ENCODE measurements at places on chromosomes 2 and 18.

GRCh38 chr2:178211943-178212342, 17.6 kb downstream of the OSBPL6 start:
- H3K4me1 ChIP-seq, result no peaks in the 10 kb centered on the region
- H3K36me3 ChIP-seq, result no peaks in the 10 kb centered on the region
- H3K27ac ChIP-seq, result no peak overlapping the region
- DNase-seq, result no peak
- peaks cover 20% of the 10 kb centered on the region for H3K27me3 ChIP-seq

DNA sequence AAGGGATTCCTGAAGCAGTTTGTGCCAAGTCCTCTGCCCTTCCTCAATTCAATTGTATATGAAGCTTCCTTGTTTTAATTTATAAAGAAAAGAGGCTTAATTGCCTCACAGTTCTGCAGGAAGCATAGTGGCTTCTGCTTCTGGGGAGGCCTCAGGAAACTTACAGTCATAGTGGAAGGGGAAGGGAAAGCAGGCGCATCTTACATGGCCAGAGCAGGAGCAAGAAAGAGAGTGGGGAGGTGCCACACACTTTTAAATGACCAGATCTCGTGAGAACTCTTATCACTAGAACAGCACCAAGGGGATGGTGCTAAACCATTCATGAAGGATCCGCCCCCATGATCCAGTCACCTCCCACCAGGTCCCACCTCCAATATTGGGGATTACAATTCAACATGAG, 114.2 kb downstream of the SGPP2 start:
- DNase-seq, result no peak
- peaks cover 10% of the 10 kb centered on the region for H3K27me3 ChIP-seq

DNA sequence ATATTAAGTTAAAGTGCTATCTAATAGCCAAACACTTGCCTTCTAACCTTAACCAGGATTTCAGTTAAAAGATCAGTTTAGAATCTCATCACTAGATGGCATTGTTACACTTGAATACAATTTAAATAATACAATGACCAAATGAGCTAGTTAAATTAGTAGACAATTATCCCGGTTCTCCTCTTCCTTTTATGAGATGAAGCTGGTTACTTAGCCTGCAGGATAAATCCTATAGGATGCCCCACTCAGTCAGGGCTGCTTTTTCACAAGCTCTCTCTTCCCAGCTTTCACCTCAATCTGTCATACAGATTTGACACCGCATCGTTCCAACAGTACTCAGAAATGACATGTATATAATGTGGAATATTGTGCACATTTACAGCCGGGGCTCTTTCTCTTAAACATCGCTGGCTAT, 678.8 kb downstream of the KCNJ3 start:
- H3K4me3 ChIP-seq, result no peak overlapping the region

- H3K27me3 ChIP-seq, result no peaks in the 10 kb centered on the region
- H3K4me1 ChIP-seq, result no peaks in the 10 kb centered on the region
- DNase-seq, result no peak
- no peak overlapping the region for H3K4me3 ChIP-seq
- no peaks in the 10 kb centered on the region for H3K36me3 ChIP-seq
Observed at GRCh38 chr18:3218819-3219218, 949 bp downstream of the MYOM1 start.

- DNase-seq, result no peak
- no peak overlapping the region for H3K27ac ChIP-seq
- no peaks in the 10 kb centered on the region for H3K27me3 ChIP-seq
- no peaks in the 10 kb centered on the region for H3K4me1 ChIP-seq
- H3K36me3 ChIP-seq, result peaks cover 3% of the 10 kb centered on the region
- H3K4me3 ChIP-seq, result no peak overlapping the region
Observed at GRCh38 chr2:8892111-8892510, 54.7 kb upstream of the KIDINS220 start.
